Esophagus squamous epithelium (tissue), 5 donors: ENCODE measurements at places on chromosomes 16 and 17.

GRCh38 chr17:78428836-78429617, 50.6 kb downstream of the PGS1 start:
- no peak for DNase-seq

DNA sequence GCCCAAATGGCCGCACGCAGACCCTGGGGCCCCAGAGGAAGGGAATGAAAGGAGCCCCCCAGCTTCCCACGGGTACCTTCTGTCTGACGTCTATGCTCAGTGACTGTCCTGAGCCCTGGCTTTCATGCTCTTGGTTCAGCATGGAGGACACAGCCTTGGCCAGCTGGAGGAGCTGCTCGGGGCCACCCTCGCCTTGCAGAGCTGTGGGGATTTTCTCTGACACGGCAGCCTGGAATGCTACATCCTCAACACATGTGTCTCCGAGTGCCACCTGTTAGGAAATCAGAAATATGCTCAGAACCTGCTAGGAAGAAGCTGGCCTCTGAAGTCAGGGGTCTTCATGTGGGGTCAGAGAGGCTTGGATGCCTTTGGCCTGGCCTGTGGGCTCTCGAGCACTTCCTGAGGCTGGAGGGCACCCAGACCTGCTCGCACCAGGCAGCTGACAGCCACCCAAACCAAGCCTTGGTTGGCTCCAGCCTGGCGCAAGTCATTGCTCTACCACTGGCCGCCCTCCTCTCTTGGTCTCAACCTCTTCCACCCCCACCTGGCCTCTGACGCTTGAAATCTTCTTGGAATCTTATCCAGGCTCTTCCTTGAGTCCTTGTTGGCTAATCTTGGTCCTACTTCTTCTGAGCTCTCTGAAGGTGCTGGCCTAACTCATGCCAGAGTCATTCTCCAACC, 63.7 kb upstream of the BCO1 start:
- no peak for DNase-seq

- no peak for DNase-seq
These were observed 46.0 kb downstream of the CPNE2 start for GRCh38 chr16:57138281-57138935.

- DNase-seq: no peak
These were observed 6.4 kb downstream of the LRRC3C start for GRCh38 chr17:39933912-39934311.

DNA sequence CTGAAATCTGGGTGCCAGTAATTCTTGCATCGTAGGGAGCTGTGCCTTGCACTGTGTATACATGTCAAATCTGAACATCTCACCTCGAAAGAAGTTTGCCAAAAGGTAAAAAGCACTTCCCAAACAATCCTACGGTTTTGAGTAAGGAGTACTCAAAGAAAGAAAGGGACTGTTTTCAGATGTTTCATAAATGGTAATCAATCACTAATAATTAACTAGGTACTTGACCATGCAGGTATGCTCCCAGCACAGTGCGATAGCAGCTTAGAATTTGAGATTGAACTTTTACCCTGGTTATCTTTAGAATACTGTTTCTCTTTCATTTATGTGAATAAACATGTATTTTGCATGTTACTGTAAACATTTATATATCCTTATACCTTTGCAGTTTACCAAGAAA, 39.0 kb downstream of the PRKCA start:
- no peak for DNase-seq

DNA sequence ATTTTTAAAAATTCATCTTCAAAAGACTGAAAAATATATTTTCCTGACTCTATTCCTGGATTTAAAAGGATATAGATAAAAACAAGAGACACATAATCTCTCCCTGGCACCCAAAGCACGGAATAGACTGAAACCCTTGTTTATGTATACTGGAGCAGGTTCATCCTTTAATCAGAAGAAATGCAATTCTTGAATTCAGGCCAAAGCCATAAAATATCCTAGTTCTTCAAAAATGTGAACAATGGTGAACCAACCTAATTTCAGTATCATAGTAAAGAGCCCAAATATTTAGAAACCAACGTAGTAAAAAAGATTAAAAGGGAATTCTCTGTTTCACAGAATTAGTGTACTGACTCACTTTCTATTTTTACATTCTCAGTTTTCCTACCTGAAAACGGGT, 188.5 kb upstream of the C17orf78 start:
- no peak for DNase-seq

- DNase-seq: no peak
These were observed 281.0 kb downstream of the FTO start for GRCh38 chr16:53984936-53985335.

DNA sequence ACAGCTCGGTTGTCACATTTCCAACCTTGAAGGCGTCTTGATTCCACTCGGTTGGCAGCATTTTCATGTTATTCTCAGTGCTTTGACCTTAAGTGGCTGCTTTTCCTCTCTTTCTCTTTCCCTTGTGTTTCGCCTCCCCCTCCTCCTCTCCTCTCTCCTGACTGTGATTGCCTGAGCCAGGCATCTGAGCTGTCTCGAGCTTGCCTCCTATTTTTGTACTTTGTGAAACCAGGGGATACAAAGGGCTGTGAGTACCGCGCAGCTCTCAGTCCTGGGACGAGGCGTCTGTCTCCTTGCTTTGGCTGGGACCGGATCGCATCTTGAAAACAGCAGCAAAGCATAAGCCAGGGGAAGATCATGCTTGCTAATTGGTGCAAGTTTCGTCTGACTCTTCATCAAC, 48.8 kb upstream of the SDK2 start:
- DNase-seq: no peak

- DNase-seq: no peak
These were observed 844 bp downstream of the TBKBP1 start for GRCh38 chr17:47694581-47695428.

DNA sequence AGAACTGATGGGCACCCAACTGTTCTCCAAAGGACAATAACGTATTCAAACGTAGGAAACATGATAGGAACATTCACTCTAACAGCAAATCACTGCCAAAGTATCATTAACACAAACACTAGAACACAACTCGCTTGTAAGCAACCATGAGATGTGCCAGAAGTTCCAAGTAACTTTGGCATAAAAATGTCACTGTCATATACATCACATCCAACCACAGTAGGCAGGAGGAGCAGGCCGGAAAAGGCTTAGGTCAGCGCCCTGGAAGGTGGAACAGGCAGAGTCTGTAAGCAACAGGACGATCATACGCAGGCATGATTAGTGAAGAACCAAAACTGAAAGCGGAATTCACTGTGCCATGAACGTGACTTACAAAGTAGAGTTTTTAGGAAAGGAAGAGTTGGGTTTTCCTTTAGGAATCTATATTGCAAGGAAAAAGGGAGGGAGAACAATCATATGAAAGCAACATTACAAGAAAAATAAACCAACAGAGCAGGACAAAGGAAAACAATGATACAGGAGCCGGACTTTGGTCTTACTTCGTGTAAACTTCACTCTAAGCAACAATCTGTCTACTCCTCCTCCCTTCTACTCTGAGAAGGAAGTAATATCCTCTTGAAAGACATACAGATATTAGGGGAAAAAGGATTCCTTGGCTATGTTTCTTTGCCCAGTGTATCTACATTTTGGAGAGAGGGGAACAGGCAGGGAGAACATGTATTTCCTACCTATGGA, 52.3 kb downstream of the YWHAE start:
- DNase-seq: no peak

DNA sequence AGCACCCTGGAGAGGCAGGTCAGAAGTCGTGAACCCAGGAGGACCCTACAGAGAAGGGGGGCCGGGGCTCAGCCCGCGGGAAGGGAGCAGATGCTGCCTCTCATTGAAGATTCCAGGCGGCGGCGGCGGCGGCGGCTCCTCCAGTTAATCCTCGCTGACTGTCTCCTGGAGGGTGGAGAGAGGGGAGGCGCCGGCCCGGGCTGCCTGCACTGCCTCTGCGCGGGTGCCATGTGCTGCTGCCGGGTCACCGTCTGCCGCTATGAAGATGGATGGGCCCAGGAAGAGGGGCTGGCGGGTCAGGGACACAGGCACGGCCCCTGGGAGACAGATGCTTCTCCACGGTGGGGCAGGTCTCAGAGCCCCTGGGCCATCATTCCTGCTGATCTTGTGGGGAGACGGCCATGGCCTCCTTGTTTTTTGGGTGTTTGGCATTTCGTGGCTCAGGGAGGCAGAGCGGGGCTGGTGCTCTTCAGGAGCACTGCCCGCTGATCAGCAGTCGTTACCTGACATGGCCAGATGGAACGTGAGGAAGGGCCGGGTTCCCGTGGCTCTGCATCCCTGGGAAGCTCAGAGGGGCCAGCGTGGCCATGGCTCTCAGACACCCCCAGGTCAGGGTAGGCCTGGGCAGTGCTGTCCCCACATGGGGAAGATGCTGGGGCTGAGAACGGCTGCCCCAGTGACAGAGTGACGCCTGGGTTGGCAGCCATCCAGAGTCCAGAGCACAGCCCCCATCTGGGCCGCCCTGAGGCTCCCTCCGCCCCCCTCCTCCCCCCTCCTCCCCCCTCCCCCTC, 36.1 kb downstream of the GINS2 start:
- no peak for DNase-seq

- no peak for DNase-seq
These were observed 1.2 kb upstream of the GLIS2 start for GRCh38 chr16:4314532-4315185.

GRCh38 chr16:56409195-56409594, 16.1 kb downstream of the AMFR start:
- no peak for DNase-seq

DNA sequence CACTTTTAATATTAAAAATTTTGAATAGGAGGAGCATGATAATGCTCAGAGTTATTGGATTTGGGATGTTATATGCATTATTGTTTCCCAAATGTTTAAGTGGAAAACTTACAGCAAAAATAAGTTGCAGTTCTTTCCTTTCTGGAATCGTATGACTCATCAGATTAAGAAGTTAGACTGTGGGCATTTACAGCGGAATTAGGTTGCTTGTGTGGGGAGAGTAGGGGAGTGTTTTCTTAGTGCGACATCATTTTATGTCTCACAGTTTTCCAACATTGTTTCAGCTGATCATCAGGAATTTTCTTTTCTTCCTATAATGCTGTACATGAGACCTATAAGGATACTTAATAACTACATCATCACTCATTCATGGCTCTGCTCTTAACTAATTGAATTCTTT, 1631.8 kb downstream of the CDH8 start:
- no peak for DNase-seq

GRCh38 chr16:23121024-23121423, 28.2 kb downstream of the USP31 start:
- no peak for DNase-seq

GRCh38 chr16:79370736-79371135, 229.8 kb downstream of the MAF start:
- DNase-seq: no peak

DNA sequence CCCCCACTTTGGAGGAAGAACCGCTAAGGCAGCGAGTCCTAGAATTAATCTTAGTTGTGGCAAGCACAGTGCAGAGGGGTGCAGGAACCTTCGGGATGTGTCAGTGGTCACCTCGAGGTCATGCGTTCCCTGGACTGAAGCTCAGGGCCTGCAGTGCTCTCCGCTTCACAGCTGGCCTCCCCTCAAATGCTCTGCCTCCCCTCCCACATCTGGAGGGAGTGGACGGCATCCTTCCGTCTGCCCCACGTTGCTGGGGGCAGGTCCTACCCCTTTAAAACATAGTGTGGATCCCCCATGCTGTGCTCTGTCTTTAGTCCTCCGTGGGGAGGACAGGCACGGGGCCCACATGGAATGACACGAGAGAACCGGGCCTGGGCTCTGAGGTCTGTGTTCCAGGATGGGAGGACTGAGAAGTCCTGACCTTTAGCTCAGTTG, 99.5 kb upstream of the CDC42EP4 start:
- no peak for DNase-seq

DNA sequence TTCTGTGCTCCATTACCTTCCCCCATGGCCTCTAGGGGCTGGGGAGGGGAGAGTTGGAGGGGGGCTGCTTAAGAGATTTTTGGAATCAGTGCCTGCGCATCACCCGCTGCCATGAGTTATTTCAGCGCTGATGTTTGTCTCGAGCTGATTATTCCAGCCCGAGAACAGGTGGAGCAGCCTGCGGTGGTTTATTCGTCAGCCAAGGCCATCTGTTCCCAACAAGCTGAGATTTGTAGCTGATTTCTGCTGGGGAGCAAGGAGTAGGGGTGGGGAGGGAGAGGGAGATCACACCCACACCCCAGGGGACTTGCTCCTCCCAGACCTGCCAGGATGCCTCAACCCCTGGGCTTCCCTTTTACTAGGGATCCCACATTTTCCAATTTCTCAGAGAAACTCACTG, 23.1 kb downstream of the PIPOX start:
- no peak for DNase-seq

- no peak for DNase-seq
These were observed 1.1 kb downstream of the CAMTA2 start for GRCh38 chr17:4986403-4986802.

- no peak for DNase-seq
These were observed 102.6 kb downstream of the GOSR1 start for GRCh38 chr17:30579610-30580315.

DNA sequence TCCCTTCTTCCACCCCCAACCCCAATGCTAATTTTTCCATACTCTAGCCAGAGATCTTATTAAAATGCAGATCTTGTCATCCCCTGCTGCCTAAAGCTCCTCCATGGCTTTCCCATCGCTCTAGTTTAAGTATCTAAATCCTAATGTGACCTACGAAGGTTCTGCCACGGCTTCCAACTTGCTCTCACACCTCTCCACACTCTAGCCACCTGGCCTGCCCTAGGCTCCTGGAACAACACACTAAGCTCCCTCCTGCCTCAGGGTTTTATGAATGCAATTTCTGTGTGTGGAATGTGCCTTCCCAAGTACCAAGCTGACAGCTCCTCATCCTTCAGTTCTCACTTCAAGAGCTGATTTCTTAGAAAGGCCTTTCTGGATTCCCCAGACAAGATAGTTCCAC, 16.6 kb downstream of the NXPH3 start:
- DNase-seq: no peak

DNA sequence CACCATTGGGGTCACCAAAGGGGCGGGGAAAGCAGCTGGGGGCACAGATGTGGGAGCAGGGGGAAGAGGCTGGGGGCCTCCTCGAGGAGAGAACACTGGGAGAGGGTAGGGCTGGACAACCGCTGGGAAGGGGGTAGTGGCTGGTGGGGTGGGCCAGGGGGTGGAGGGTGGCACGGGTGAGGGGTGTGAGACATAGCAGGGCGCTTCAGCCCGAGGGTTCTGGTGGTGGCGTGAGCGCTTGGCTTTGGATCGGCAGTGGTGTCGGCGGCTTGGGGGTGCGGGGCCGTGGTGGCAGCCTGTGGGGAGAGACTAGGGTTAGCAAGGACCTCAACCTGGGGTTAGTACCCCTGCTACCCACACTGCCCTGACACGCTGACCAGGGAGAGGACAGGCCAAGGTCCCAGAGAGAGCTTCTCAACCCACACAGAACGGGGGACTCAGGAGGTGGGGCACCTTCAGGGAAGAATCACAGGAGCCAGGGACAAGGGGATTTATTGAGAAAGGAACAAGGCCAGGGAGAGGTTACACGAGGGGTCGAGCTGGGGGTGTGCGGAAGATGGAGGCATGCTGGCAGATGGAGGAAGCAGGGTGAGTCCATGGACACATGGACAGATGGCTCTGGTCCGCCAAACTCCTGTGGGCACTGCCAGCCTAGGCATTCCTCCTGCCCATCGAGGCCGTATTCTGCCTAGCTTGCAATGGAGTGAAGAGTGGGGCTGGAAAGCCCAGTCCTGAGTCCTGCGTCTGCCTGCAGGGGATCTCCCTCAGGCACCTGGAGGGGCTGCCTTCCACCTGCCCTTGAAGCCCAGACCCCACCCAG, 8.4 kb downstream of the PER1 start:
- no peak for DNase-seq

GRCh38 chr17:28718333-28719020, 809 bp upstream of the RAB34 start:
- no peak for DNase-seq

GRCh38 chr16:57533431-57534336, 2.7 kb downstream of the CCDC102A start:
- DNase-seq: no peak
